ENCODE measurements at places on chromosomes 11 and 22.

DNA sequence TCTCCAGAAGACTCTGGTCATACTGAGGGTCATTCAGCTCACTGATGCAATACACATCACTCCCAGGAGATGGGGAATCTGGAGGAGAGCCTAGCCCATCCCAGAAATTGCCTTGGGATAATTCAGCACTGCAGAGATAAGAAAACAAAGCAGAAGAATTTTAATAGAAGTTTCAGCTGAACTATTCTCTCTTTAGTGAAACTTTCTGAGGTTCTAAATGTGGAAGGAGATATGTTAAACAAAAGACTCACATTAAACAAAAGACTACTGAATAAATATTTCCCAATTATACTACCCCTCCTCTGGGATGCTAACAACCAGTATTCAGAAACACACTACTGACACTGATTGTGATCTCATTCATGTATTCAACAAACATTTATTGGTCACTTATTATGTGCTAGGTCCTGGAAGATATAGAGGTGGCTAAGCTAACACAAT, 47.8 kb downstream of the C2CD3 start:
- DNase-seq = no peak

GRCh38 chr11:35723493-35723892, 60.9 kb downstream of the TRIM44 start:
- no peak for DNase-seq

- no peak for DNase-seq
These were observed at the start of gene RHOG for GRCh38 chr11:3840870-3841425. RHOG (minus strand) TSS chr11:3840959; CDS start chr11:3828138, 12,821 bp downstream.

- no peak for DNase-seq
These were observed 687 bp downstream of the ZNF202 start for GRCh38 chr11:123740787-123741158.

DNA sequence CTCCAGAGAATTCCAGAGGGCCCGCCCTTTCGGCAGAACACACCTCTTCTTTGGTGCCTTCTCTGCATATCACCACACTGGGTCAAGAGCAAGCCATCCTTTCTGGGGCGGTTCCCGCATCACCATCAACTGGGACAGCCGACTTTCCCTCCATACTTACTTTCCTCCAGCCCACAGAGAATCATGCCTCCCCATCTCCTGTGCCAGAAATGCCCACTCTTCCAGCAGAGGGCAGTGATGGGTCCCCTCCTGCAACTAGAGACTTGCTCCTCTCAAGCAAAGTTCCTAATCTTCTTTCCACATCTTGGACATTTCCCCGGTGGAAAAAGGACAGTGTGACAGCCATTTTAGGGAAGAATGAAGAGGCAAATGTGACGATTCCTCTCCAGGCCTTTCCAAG, 157.7 kb downstream of the C11orf91 start:
- no peak for DNase-seq

GRCh38 chr11:72754544-72755155, 2.4 kb upstream of the ARAP1 start:
- DNase-seq = no peak

DNA sequence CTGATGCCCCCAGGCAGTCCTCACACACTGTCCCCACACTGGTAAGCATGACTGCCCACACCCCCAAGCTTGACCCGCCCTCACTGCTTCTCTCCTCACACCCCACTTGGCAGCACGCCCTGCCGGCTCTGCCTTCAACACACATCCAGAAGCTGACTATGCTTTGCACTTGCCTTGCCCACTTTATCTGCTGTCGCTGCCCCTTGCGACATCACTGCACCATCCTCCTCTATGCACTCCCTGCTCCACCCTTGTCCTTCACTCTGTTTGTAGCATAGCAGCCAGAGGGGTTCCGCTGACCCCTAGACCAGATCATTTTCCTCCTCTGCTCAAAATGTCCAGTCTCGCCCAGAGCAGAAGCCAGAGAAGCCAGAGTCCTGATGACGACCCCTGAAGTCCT, 25.3 kb upstream of the SLC25A1 start:
- DNase-seq = no peak

DNA sequence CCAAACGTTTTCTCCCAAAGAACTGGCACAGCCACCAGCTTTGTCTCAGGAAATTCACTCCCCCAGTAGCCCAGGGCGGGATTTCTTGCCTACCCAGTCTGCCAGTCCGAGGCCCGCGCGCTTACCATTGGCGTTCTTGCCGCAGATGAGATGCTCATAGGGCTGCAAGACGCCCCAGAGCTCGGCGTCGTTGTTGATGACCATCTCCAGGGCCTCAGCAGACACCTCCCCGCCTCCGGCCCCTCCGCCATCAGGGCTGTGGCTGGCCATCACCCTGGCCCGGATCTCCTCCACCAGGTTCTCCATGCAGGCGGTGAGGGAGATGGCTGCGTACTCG, 1.3 kb downstream of the ABTB2 start:
- no peak for DNase-seq
